A549 treated with GW870086 at 1 μM for 4 hours (cell line): ENCODE measurements at places on chromosomes 5 and 9. TPM values are rescaled to one million over a fixed set of nuclear protein-coding genes. Genes with fewer than 3 reads are reported as not detected.

The DHX29 gene
- 19.8 to 26.0 TPM (median 23.3 TPM) in 5 replicates for total RNA-seq

The KIF24 gene
- total RNA-seq, result 2.7 to 3.8 TPM (median 3.2 TPM) in 5 replicates

The TLX3 gene
- not detected in 5 replicates for total RNA-seq

The TSSK1B gene
- total RNA-seq, result not detected in 5 replicates

The RASGEF1C gene
- 0.09 to 0.16 TPM (median 0.10 TPM) in 4 of 5 replicates, not detected in the other for total RNA-seq

The FTMT gene
- total RNA-seq, result not detected in 5 replicates

The GLRA1 gene
- total RNA-seq, result not detected in 5 replicates

The FAF2 gene
- total RNA-seq, result 45.9 to 49.2 TPM (median 47.7 TPM) in 5 replicates

The MEGF10 gene
- not detected in 5 replicates for total RNA-seq
